ENCODE measurements at places on chromosomes 4 and X.

DNA sequence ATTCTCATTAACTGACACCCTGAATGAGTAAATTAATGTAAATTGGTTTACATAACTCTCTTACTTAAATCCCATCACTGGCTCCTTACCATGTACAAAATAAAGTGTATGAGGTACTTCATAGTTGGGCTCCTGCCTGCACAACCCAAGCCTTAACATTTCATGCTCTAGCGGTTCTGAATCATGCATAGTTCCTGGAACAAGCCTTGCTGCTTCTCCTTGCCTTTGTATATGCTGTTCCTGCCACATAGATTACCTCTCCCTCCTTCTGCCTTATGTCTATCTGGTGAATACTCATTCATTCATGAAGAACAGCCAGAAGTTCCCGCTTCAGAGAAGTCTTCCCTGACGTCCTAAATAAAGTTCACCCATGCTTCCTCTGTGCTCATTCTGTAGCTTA, 594.7 kb downstream of the SMARCA1 start:
- DNase-seq: no peak

- DNase-seq: no peak
These were observed 461.7 kb downstream of the PCDH18 start for GRCh38 chr4:137070614-137071013.

DNA sequence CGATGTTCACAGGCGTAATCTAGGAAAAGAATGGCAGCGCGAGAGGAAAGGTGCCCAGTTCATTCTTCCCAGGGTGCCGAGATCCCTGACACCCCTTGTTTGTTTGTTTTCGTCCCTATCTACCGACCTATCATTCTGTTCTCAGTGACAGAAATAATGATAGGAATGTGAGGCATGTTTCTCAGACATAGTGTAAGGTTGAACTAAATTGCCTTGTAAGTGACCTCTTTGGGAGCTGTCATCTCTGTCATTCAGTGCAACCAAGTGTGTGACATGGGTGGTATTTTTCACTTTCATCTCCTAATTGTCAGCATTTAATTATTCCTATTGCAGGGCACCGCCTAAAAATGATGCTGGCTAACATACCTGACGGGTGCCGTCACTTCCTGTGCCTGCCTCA, 24.4 kb downstream of the CLDN22 start:
- DNase-seq: no peak

GRCh38 chrX:105723966-105724735, 98.2 kb upstream of the NRK start:
- no peak for DNase-seq

DNA sequence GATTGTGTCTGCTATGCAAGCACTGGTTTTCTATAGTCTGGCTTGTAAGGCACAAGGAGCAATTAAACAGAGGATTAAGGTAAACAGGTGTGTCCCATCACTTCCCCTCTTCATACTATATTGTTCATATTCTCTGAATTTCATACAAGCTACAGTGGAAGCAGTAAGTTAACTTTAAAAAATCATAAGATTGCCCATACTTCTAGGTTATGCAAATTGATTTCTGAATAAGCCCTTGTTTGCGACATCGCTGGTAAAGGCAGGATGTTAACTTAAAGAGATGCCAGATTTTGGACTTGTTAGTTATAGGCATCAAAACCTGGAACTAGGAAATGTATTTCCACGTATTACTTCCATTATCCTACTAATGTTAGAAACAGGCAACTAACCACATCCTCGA, 1.0 kb upstream of the TMEM131L start:
- no peak for DNase-seq

DNA sequence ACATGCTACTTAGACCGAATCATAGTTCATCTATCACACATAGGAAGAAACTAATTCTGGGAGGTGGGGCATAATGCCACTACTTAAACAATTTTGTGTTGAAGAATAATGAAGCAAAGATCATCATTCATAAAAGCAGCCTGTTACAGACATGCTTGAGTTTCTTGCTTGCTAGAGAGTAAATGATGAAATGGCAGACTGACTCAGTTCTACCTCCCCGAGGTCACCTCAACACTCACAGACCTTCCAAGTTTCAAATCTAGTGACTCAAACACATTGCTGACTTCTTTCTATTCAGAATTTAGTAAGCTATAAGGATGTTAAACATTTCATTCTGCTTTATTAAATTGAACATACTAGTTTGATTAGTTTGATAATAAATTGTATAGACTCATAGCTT, 636.5 kb upstream of the FRG1 start:
- no peak for DNase-seq

DNA sequence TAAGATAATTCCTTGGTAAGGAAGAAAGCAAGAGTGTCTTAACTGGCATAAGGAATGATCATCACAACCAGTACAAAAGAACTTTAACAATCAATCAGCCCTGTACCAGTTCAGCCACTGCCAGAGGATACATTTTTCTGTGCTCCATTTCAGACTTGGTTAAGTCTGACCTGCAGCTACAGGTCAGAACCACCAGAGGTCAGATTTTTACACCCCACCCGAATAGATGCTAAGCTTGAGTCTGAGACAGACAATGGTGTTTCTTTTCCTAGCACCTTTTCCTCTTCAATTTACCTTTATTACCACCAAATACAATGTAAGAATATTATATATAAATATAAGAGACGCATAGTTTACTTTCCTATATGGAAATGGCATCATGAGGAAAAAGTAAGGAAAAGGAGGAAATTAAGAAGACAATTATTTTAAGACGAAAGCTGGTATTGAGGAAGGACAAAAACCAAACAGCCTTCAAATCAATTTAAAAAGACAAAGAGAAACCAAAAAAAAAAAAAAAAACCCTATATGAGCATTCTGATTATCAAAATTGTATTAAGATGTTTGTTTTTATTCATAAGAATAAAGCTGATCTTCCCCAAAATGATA, 215.3 kb upstream of the TTC29 start:
- no peak for DNase-seq

- DNase-seq: no peak
These were observed 133.0 kb downstream of the RAPGEF2 start for GRCh38 chr4:159235779-159236368.

DNA sequence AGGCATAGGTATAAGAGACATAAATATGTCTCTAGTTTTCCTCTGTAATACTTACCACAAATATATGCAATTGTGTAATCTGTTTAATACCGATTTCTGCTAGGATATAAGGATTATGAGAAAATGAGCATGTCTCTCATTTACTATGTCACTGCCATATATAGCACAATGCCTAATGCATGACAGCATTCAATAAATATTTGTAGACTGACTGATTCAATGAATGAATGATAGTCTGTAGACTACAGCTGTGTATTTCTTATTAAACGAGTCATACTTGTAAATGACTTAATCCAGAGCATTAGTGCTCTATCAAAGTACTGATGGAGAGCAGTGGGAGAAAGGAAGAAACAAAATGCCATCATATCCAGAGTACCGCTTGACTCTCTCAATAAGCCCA, 175.6 kb downstream of the PPP3CA start:
- DNase-seq: no peak

- DNase-seq: no peak
These were observed 8.8 kb upstream of the IL3RA start for GRCh38 chrX:1327651-1328304.

GRCh38 chr4:129364747-129365452, 268.9 kb downstream of the C4orf33 start:
- peak; percentile 3 for DNase-seq

GRCh38 chrX:115892787-115893671, 277.5 kb upstream of the AGTR2 start:
- no peak for DNase-seq

DNA sequence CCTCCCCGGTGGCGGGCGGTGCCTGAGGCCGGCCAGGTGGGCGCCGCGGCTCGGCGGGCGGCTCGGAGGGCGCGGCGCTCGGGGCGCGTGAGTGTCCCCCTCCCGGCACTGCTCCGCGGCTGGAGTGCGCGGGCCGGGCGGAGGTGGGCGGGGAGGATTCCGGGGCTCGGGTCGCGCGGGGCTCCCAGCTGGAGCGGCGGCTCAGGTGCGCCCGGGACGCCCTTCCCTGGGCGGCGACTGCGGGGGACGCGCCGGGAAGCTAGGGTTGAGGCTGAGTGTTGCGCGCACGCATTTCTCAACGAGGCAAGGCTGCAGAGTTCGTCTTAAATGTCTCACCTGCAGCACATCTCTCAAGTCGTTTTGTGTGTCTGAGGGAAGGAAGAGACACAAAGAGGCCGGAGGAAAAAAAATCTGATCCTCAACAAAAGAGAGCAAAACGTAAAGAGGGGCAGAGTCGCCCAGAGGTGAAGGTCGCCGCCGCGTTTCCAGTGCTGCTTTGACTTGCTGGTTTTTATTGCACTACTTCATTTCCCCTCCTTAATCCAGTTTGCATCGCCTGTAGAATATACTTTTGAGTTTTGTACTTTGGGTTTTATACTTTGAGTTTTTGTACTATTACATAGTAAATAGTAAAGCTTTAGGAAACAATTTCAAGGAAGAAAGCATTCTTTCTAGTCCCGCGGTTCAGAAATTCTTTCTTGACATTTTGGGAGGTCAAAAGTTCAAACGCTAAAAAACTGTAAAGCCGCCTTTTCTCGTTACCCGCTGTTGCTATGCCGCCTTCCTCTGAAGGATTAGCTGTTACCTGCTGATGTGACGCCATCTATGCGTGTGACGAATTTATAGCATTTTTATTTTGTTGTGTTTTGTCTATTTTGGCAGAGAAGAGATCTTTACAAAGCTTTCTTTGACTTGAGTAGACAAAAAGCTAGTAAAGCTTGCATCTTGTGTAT, 106.5 kb upstream of the STOX2 start:
- DNase-seq: peak; percentile 4

GRCh38 chr4:4838051-4838935, 21.2 kb upstream of the MSX1 start:
- DNase-seq: no peak

- DNase-seq: no peak
These were observed 5.7 kb upstream of the TADA2B start for GRCh38 chr4:7037425-7037824.

GRCh38 chr4:149183638-149184037, 632.0 kb downstream of the IQCM start:
- DNase-seq: no peak

DNA sequence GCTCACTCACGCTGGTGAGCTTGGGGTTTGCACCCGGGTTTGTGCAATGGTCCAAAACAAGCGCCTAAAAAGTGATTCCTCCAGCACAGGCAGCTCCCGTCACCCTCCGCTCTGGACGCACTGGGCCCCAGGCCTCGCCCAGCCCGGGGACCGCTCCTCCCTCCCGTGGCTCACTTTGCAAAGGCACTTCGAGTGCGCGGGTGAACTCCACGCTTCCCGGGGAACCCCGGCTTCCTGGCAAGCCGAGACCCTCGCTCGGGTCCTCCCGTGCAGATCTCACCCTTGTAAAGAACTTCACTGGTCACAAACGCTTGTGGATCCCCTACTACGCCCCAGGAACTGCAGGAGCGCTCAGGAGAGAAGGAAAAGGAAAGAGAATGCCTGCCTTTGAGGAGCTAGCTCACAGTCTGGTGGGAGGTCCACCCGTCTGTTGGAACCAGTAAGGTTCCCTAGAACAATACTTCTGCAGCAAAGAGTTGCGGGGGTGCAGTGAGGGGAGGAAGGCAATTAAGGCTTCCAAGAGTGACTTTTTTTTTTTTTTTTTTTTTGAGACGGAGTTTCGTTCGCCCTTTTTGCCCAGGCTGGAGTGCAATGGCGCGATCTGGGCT, at the start of gene CTPS2:
TSS of gene CTPS2 (minus strand) at position 122 of the 608 bp plus-strand sequence. CDS start 9,767 bp downstream, outside the sequence.
- peak; percentile 57 for DNase-seq

DNA sequence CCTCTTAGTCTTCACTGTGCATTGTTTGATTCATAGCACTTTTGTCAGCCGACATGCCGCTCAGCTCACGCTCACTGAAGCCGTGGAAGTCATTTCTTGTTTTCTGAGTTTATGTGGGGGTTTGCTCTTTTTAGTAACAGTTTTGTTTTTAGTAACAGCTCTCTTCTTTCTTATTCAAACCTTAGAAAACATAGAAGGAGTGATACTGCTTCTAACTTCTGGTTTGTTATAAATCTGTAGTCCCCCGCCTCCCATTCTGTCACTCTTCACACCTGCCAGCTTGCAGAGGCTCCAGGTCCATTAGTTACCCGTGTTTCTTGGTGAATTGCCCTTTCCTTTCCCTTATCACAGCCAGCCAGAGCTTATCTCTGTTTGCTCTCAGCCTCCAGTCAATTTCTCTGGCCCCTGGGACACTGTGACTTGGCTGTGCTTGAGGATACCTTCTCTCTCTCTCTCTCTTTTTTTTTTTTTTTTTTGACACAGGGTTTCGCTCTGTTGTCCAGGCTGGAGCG, 50.5 kb downstream of the GRK4 start:
- no peak for DNase-seq

DNA sequence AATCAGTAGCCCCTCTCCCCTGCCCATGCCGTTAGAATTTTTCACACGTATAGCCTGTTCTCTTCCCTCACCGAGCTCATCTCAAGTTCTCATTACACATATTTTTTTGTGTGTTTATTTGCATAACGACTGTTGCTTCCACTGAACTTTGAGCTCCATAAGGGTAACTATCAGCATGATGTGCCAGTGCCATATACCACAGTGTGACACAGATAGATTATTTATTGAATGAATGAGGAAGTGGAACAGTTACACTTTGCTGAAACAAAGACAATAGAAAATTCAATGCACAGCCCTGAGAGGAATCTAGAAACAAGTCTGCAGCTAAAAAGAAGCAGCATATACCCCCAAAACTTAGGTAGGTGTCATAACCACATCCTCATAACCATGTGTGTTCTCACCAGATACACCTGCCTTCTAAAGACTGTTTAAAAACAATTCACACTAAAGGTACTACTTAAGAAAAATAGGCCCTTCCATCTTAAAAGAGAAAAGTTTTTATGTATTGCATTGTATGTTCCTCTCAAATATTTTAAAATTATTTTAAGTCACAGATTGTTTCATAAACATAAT, 389.9 kb downstream of the PACRGL start:
- no peak for DNase-seq

- no peak for DNase-seq
These were observed 588.6 kb downstream of the BCOR start for GRCh38 chrX:39509157-39509556.

GRCh38 chr4:128161138-128161537, 100.0 kb downstream of the LARP1B start:
- DNase-seq: no peak

DNA sequence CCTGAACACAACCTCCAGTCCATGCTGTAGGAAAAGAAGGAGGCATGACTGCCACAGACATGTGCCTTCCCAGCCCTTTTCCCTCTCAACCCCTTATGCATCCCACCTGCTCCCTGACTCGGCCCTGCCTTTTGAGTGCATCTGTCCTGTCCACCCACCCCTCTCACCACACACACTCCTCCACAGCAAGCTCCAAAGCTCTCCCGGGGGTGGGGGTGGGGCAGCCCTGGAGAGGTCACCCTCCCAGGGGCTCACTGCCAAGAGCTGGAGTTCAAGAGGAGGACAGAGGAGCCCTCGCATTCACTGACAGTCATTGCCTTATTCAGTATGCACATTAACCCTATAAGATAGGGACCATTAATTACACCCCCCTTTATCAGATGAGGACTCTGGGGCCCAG, 46.6 kb upstream of the MAMLD1 start:
- DNase-seq: no peak

Measured in stimulated activated naive CD8-positive, alpha-beta T cell treated with anti-CD3 and anti-CD28 coated beads, Interleukin-15, Interleukin-2, amounts not matched to agents 100 U/mL and 50 U/mL, for 24 hours (primary cell).